NCI-H82 (cell line): ENCODE measurements at places on chromosomes 13 and 19.

GRCh38 chr19:31424861-31425620 is 75.8 kb upstream of the TSHZ3 start:
- DNase-seq: peak; percentile 74

DNA sequence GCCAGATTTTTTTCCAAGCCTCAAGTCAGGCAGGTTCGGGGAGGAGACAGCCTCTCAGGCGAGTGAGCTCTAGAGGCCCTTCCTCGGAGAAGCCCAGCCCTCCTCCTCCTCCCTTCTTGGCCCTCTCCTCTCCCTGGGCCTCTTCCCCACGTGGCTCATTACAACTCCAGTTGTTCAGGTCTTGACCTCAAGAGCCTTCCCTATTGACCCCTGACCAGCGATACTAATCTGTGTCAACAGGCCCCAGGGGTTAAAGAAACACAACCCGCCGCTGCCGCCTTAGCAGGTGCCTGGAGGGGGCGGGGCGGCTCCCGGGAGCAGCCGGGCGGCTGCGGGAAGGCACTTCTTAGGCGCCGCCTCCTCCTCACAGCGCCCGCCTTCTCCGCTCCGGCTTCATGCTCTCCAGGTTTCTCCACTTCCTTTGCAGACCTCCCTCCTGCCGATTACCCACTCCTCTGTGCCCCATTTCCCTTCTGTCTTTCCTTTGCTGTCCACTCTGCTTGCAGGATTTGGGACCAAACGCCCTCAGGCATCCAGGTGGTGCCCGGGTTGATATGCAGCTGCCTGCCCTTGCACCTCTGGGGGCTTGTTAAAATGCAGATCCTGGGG is 51.0 kb downstream of the LYL1 start:
- peak; percentile 89 for DNase-seq

DNA sequence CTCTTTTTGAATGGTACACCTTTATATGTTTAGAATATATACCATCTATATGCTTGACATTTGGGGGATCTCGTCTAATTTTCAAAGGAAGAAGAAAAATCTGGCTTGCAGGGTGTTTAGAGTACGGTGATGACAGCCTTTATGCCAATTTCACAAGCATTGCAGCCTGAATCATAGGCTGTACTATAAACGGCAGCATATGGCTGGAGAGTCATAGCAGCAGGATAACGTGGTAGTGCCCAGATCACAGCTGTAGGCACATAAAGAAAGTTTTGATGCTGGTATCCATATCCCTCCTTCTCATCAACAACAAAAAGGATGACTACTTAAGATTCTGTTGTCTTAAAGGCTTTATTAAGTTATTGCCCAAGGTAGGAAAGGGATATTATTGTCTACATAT is 253.0 kb downstream of the PCDH9 start:
- peak; percentile 25 for DNase-seq

- no peak for DNase-seq
These were observed 4.6 kb downstream of the C19orf53 start for GRCh38 chr19:13778847-13779246.
